ENCODE measurements at places on chromosomes 7 and 10. TPM values are rescaled to one million over a fixed set of nuclear protein-coding genes. Genes with fewer than 3 reads are reported as not detected.

Gene TAS2R3
- total RNA-seq: 0.32 TPM

Gene PSMG3
- 12.1 TPM for total RNA-seq

Gene FAM131B
- 0.59 TPM for total RNA-seq

Gene THSD7A
- 0.70 TPM for total RNA-seq

Gene RTKN2
- not detected for total RNA-seq

Gene DEPP1
- total RNA-seq: 35.1 TPM

Gene PIK3AP1
- 6.9 TPM for total RNA-seq

Gene ACSM6
- total RNA-seq: not detected

Gene ADAP1
- total RNA-seq: 6.4 TPM

Gene PALD1
- 4.6 TPM for total RNA-seq

Data from Right ventricle myocardium superior (tissue), 1 donor.